Activated T-cell treated with anti-CD3 and anti-CD28 coated beads for 4 hours (primary cell): ENCODE measurements at places on chromosomes 1 and 21.

- no peak for DNase-seq
These were observed 32.7 kb downstream of the HSPG2 start for GRCh38 chr1:21904454-21904703.

GRCh38 chr1:37477946-37478345 is 3.6 kb downstream of the ZC3H12A start:
- no peak for DNase-seq

GRCh38 chr1:200291106-200291505 is 118.7 kb downstream of the ZNF281 start:
- no peak for DNase-seq

DNA sequence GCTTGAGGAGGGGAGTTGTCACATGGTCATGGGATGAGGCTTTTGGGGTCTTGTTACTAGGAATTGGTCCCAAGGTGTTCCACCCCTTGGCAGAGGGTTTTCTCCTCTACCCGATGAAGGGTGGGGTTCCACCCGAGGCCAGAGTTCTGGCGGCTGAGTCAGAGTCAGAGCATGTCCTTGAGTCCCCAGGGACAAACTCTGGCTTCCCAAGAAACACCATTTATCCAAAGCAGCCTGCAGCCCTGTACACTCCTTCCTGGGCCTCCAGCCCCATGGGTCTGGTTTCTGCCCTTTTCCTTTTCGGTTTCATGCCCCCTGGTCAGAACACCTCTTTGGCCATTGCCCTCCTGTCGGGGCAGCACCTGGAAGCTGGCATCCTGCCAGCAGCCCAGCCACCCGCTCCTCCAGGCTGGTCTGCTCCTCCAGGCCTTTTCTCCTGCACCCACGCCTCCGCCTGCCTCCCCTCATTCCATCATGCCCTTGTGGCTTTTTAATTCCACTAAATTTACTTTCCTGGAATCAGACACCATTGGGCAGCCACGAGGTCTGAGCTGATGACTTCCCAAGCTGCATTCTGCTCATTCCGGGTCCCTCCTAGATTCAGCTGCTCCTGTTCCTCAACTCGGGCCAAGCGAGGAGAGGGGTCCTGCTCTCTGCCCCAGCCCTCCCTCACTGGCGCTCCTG is 301.7 kb upstream of the VAMP3 start:
- no peak for DNase-seq

GRCh38 chr1:36178471-36179219 is 22.7 kb downstream of the MAP7D1 start:
- DNase-seq = no peak

GRCh38 chr21:29307718-29308455 is 9.2 kb downstream of the BACH1 start:
- no peak for DNase-seq

GRCh38 chr1:156033011-156033410 is 12.3 kb upstream of the SSR2 start:
- no peak for DNase-seq

- DNase-seq = no peak
These were observed 2.6 kb downstream of the FNDC5 start for GRCh38 chr1:32868085-32868484.

- DNase-seq = no peak
These were observed 362.8 kb downstream of the KCNH1 start for GRCh38 chr1:210771131-210771530.

GRCh38 chr1:61343734-61344420 is 261.5 kb downstream of the NFIA start:
- DNase-seq = no peak

DNA sequence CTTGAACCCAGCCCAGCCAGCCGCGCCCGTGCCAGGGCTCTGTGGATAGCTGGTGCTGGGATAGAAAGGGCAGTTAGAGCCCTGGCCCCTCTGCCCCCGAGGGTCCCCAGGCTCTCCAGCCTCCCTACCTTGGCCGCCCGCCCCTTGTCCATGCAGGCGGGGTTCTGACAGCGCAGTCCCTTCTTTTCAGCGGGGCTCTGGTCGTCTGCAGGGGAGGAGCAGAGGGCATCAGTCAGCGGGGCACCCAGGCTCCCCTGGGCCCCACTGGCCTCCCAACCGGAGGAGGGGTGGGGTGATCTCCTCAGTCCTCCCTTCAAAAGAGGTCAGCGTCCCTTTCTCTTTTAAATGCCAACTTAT is 4.9 kb upstream of the PLEKHG5 start:
- no peak for DNase-seq

GRCh38 chr1:181152892-181153633 is 64.6 kb downstream of the IER5 start:
- no peak for DNase-seq

DNA sequence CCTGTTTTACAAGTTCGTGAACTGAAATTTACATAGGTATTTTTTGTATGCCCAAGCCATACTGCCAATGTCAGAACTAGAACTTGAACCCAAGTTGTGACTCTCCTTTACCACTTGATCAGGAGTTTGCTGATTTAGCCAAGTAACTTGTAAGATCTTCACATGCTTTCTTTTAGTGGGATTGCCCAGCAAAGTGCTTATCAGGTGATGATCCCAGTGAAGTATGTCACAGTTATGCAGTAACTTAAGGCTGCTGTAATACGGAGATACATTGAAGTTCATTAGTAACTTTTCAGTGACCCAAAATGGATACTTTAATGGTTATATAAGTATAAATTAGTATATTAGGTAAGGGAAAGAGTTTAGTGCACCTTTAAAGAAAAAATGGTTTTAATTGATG is 3.8 kb downstream of the SRSF11 start:
- no peak for DNase-seq
